Tibial nerve (tissue), 4 donors: ENCODE measurements at places on chromosomes 11 and 22. TPM values are rescaled to one million over a fixed set of nuclear protein-coding genes. Genes with fewer than 3 reads are reported as not detected.

- DNase-seq: no peak
Observed at GRCh38 chr11:76601272-76601671, 69.3 kb downstream of the LRRC32 start.

DNA sequence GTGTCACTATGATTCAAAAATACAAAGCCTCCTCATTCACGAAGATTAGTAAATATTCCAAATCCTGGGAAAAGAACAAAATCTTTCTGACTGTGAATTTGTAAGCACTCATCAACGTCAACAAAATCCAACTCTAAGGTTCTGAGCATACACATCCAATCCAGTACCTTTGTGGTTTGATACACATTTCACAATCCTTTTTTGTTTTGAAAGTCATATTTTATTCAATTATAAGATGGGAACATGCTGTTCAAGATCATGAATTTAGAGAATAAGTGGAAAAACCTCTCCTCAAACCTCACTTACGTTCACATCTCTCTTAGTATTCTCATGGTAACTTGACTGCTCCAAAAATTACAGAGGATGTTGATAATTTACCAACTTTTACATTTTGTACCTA, 9.6 kb upstream of the MMP3 start:
- DNase-seq: no peak

DNA sequence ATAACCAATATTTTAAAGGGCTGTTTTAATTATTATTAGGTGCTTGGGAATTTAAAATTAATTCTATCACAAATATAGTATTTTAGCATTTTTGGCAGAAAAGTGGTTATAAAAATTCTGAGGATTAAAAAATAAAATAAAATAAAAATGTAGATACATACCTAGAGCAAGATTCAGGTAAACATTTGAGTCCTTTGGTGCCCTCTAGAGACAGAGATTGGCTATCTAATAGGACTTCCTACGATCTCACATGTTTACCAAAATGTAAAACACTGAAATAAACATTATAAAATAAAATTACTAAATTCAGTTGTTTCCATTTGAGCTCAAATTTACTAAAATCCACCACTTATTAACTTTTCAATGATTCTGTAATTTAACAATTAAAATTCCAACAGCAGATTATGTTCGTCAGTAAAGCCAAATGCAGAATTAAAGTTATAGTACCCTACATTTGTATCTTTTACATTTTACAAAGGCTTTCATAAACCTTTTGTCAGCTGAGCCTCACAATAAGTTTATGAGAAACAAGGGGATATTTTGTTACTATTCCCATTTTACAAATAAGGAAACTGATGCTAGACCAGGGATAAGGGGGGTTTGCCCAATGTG, 27.7 kb downstream of the SLC36A4 start:
- DNase-seq: no peak

DNA sequence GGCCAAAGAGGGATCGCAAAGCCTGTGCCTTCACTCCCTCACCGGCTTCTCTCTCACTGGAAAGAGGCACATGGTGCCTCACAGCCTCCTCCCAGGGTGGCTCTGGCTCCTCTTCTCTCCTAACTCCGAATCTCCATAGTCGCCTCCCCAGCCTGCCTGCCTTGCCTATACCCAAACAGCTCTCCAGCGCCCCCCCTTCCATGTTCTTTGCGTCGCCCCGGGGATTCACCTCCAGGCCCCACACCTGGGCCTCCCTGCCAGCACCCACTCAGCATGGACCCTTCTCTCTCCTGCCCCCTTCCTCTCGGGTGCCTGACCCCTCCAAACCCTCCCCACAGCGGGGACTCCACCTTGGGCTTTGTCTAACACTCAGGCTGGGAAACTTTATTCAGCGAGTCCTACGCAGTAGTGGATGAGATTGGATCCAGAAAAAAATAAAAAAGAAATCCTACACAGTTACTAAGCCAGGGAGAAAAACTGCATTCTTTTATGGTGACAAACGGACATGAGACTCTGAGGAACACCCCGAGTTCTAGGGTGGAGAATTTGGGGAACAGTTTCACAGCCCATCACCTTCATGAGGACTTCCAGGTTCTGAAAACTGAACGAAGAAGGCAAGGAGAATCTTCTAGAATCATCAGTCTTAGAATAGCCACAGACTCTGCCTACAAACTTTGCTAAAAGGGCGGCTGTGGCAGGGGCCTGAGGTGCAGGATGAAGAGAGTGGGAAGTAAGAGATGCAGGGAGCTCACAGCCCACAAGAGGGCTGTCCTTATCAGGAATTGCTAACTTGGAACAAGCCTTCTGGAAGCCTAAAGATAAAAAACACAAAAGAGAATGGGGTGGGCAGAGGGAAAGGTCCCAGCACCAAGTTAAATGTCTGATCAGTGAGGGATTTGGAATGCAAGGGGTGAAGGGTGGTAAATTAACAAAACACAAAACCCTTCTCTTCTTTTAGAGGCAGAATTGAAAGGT, 5.3 kb downstream of the PPM1F start:
- DNase-seq: no peak

DNA sequence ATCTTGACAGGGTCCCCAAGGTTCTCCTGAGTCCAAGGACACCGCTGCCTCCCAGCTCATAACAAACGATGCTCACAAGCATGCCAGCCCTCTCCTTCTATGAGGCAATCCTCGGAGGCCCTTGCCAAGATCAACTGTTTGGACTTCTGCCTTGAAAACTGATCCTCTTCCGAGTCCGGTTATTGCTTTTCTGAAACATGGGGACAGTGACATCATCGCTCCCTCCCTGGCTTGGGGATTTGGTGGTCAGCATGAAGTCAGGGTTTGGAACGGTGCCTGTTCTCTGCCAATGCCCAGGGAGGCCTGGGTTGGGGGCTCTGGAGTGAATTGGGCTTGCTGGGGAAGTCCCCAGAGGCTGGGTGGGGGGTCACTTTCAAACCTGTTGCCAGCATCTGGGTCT, 149.3 kb downstream of the FBXO7 start:
- DNase-seq: peak; percentile 80

DNA sequence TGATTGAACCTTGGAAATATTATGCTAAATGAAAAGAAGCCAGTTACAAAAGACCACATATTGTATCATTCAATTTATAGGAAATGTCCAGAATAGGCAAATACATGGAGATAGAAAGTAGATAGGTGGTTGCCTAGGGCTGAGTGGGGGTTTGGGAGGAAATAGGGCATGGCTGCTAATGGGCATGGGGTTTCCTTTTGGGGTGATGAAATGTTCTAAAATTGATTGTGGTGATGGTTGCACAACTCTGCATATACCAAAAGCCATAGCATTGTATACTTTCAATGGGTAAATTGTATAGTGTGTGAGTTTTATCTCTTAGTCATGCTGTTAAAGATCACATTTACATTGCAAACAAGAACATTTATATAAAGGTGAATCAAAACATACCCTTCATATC, 48.7 kb downstream of the LDLRAD3 start:
- no peak for DNase-seq

GRCh38 chr11:23897453-23898286, 599.2 kb upstream of the LUZP2 start:
- no peak for DNase-seq

DNA sequence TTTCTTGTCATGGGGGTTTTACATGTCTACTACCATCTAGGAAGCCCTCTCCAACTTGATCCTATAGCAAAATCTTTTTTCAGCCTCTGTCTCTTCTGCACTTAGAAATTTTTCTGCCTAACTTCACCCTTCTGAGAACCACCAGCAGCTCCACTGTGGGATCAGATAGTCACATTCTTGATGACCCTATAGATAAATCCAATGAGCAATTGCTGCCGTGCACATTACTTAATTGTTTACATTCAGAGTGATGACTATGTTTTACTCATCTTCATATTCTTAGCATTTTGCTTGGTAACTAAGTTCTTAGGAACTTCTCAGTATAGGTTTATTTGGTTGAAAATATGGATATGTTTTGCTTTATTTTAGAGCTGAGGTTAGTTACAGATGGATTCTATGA, 12.4 kb upstream of the ETS1 start:
- no peak for DNase-seq

DNA sequence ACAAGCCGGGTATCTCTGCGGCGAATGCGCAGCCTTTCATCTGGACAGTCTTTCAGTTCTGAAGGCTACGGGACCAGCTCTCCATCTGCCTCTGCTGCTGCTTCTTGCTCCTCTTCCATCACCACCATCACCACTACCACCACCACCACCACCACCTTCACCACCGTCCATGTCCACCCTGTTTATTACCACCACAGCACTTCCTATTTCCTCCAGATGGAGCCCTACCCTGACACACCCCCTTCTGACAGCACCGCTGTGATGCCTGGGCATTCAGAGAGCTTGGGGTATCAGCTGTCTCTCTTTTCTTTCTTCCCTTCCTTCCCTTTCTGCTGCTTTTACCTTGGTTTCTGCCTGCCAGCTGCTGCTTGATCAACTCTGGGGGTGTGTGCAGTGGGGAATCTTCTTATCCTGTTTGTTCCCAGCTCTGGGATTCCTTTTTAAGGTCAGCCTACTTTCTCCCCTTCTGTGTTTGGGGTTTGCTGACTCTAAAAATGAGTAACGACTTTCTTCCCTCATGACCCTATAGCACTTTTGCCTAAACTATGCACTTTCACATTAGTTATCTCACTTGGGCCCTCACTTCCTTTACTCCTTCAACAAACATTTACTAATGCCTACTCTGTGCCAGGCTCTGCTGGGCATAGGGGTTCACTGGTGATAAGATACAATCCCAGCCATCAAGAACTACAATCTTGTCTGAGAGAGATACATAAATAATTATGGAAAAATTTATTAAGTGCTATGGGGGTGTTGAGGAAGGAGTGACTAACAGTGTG, 7.8 kb upstream of the RRM1 start:
- no peak for DNase-seq

GRCh38 chr11:131504199-131504949, 134.0 kb downstream of the NTM start:
- no peak for DNase-seq

GRCh38 chr22:45261407-45262088, 20.9 kb upstream of the KIAA0930 start:
- DNase-seq: no peak

The GLB1L2 gene
- total RNA-seq: 2.0 TPM

The SYCE3 gene
- not detected for total RNA-seq

The CCDC81 gene
- total RNA-seq: 3.3 TPM
